ENCODE measurements at places on chromosomes 3 and 15. TPM values are rescaled to one million over a fixed set of nuclear protein-coding genes. Genes with fewer than 3 reads are reported as not detected.

The TRIM71 gene
- total RNA-seq: 2.5 TPM

The GOLGA6L10 gene
- total RNA-seq: 0.41 TPM

The TNNC1 gene
- 44.0 TPM for total RNA-seq

The GPR171 gene
- total RNA-seq: 1.3 TPM

The ERC2 gene
- total RNA-seq: 1.5 TPM

GRCh38 chr3:136404056-136404455 lies 153.9 kb downstream of the PCCB start:
- H3K4me3 ChIP-seq: no peak overlapping the region
- no peaks in the 10 kb centered on the region for H3K4me1 ChIP-seq
- H3K27me3 ChIP-seq: no peaks in the 10 kb centered on the region
- no peak for DNase-seq
- peaks cover 5% of the 10 kb centered on the region for H3K36me3 ChIP-seq
- H3K27ac ChIP-seq: no peak overlapping the region

- no peak overlapping the region for H3K27ac ChIP-seq
- H3K27me3 ChIP-seq: no peaks in the 10 kb centered on the region
- H3K4me3 ChIP-seq: no peak overlapping the region
- H3K36me3 ChIP-seq: no peaks in the 10 kb centered on the region
- DNase-seq: no peak
Observed at GRCh38 chr3:172951511-172951910, 189.5 kb downstream of the SPATA16 start.
